Right atrium auricular region (tissue), 2 donors: ENCODE measurements at places on chromosomes 4 and X. TPM values are rescaled to one million over a fixed set of nuclear protein-coding genes. Genes with fewer than 3 reads are reported as not detected.

GRCh38 chrX:20215565-20215964, 51.1 kb downstream of the RPS6KA3 start:
- no peak for DNase-seq

OTC gene
- not detected for total RNA-seq

DNA sequence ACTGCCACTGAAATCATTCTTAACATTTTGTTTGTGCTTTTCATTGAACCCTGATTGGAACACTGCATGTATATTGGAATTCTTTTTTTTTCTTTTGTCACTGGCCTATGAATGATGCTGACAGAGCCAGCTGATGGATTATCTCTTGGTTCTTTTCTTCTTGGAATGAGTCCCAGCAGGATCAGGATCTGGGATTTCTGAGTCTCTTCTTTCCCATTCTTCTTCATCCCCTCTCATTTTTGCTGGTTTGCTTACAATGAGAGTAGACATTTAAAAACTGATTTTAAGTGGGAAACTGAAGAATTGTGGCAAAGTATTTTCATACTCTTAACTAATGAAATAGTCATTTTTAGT, 9.0 kb downstream of the DCUN1D4 start:
- DNase-seq: no peak

HTN1 gene
- not detected for total RNA-seq

- no peak for DNase-seq
These were observed 149.9 kb downstream of the SLC10A7 start for GRCh38 chr4:146371812-146372211.

GNRHR gene
- not detected for total RNA-seq

IQCM gene
- total RNA-seq: not detected

EPHA5 gene
- 0.24 TPM for total RNA-seq

GRCh38 chr4:26217481-26217880, 103.3 kb upstream of the RBPJ start:
- DNase-seq: no peak

COPS4 gene
- total RNA-seq: 55.2 TPM

AFF2 gene
- 0.89 TPM for total RNA-seq

DNA sequence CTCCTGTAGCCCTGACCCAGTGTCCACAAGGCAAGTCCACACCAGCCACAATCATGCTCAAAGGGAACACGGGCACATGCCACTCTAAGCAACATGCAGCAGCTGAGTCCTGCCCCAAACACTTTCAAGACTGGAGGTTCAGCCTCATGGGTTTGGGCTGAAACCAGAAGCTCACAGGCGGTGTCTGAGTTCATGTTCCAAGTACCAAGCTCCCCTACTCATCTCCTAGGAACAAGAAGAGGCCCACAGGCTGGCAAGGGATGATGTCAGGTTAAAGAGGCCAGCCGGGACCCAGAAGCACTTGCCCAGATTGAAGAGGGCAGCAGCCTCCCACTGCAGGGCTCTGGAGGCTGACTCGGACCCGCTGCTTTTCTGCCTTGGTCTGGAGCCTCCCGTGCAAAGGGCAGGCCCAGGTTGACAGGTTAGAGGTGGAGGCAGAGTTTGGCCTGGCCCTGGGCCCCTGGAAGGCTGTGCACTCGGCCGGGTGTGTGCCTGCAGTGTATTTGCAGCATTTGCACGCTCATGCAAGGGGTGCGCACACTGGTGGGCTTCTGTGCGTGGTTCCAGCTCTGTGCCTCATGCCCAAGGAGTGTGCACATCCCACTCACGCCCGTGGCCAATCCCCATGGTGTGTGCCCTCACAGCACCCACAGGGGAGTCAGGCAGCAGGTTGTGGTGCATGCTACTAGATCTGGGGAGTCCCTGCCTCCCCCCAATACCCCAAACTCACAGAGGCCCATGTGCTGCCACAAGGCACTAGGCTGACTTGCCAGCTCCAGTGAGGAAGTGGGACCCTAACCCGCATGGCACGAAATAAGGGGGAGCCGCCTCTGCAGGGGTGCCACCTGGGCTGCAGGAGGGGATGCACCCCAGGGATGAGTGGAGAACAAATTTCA, 2.4 kb downstream of the HMX1 start:
- no peak for DNase-seq

DNA sequence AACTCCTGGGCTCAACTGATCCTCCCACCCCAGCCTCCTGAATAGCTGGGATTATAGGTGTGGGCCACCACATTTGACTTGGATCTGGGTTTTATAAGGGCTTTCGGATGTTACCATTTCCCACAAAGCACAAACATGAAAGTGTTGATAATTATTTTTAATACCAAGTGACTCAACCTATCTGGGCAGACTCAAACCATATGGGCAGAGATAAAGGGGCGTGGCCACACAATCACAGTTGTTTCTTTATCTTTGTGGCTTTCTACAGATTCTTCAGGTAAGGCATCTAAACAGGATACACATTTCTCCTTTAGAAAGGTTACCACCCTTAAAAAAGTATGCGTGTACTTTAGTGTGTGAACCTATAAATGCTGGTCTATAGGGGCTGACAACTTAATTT, 122.5 kb downstream of the ZNF827 start:
- DNase-seq: no peak

DNA sequence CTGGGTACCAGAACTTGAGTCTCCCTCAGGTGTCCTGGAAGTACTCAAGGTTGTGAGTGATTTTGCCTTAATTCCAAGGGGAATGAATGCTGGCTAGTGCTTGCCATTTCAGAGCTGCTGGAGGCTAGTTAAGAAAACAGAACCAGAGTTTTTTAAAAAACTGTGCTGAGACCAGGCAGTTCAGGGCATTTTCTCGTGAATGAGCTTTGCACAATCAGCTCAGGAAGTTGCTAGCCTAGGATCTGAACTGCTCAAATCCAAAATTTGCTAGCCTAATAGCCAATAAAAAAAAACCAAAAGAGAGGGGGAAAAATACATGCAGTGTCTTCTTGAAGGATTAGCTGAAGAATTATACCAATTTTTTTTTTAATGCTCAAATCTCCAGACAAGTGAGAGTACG, 292.7 kb downstream of the FBXW7 start:
- no peak for DNase-seq

ADH4 gene
- not detected for total RNA-seq

- no peak for DNase-seq
These were observed 5.7 kb upstream of the IL13RA2 start for GRCh38 chrX:115023139-115023538.

DNA sequence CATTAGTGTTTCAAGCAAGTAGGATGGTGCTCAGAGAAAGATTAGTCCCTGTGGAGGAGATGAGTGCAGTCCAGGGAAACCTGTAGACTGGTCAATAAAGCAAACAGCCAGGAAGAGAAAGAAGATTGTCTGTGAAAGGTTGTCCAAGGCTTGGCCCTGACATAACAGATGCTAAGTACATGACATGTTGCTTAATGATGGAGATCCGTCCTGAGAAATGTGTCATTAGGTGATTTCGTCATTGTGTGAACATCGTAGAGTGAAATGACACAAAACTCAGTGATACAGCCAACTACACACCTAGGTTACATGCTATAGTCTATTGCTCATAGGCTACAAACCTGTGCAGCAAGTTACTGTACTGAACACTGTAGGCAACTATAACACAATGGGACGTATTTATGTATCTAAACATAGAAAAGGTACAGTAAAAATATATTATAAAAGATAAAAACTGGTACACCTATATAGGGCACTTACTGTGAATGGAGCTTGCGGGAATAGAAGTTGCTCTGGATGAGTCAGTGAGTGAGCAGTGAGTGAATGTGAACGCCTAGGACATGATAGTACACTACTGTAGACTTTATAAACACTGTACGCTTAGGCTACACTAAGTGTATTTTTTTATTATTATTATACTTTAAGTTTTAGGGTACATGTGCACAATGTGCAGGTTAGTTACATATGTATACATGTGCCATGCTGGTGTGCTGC, 9.0 kb upstream of the PRSS48 start:
- no peak for DNase-seq

USP26 gene
- total RNA-seq: not detected

DNA sequence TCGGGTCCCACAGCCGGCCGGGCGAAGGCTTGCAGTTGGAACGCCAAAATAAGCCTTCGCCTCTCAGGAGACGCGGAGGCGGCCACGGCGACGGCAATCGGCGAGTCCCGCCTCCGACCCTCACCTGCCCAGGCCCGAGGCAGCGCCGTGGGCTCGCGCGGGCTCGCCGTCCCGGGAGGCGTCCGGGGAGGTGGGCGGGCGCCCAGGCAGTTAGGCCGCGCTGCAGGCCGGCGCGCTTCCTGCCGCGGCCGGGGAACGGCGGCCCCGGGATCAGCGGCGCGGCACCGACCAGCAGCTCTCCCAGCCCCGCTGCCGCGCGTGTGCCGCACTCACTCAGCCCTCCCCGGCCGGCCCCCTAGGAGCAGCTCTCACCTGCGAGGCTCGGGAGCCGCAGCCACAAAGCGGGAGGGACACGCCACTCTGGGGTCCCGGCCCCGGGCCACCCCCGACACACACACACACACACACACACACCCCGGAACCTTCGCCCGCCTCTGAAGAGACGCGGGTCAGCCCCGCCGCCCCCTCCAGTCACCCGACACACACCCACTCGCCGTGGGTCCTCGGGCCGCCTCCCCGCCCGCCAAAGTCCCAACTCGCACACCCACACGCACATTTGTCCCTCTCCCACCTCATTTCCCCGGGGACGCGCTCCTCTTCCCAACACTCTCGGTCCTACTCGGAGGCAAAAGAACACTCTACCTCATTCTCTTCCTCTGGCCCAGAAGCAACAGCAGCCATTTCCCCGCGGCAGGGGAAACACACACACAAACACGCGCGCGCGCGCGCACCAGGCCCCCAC, at the start of gene CNOT6L:
Gene CNOT6L (minus strand): TSS at position 767 of the 802 bp plus-strand sequence. CDS start 60 bp downstream, at position 707.
- DNase-seq: peak; percentile 78

DNA sequence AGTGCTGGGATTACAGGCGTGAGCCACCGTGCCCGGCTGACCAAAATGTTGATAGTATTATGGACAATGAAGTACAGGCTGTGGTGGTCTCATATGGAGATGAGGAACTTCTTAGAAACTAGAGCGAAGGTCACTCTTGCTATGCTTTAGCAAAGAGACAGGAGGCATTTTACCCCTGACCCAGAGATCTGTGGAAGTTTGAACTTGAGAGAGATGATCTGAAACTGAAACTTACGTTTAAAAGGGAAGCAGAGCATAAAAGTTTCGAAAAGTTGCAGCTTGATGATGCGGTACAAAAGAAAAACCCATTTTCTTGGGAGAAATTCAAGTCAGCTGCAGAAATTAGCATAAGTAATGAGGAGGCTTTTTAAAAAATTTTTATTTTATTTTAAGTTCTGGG, 8.5 kb upstream of the CTAG2 start:
- DNase-seq: no peak

- no peak for DNase-seq
These were observed 28.3 kb upstream of the UXT start for GRCh38 chrX:47687263-47687662.
